Posterior cingulate gyrus (tissue), 11 donors: ENCODE measurements at places on chromosomes 4 and X.
A peak's percentile ranks its signal among the peaks of the same experiment; 100 is the strongest.

GRCh38 chrX:40108162-40108958 lies 10.6 kb upstream of the BCOR start:
- peak; percentile 87 for DNase-seq

DNA sequence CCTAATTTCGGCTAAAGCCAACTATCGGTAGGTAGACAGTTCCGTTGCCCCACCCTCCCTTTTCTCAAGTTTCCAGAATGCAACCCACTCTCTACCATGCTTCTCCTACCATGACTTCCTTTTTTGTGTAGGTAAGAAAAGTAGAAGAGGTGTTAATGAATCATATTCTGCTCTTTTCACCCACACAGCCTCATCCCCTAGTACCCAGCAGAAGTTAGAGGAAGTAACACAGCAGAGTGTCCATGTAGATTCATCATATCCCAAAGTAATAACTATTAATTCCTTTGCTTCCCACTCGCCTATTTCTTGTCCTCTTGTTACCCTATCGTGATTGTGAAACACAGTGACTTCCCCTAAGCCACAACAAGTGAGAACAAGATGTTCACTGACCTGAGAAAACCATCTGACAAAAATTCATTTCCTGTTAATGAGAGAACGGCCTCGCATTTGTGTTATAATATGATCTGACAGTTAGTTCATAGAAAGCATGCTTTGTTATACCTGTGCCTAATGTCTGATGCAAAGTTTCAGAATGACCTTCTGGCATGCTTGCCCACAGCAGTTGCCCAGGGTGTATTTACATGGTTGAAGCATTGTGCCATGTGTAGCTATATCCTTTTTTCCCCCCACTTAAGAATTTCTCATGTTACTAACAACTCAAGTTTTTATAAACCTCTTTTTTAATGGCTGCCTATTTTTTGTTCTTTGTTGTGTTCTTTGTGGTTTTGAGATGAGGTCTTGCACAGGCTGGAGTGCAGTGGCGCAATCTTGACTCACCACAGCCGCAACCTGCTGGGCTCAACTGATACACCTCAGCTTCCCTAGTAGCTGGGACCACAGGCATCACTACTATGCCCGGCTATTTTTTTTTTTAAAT lies 185.6 kb downstream of the RAP1GDS1 start:
- DNase-seq, result no peak

GRCh38 chr4:30395902-30396301 lies 324.3 kb upstream of the PCDH7 start:
- no peak for DNase-seq

GRCh38 chr4:8662776-8663175 lies 70.2 kb downstream of the CPZ start:
- no peak for DNase-seq

DNA sequence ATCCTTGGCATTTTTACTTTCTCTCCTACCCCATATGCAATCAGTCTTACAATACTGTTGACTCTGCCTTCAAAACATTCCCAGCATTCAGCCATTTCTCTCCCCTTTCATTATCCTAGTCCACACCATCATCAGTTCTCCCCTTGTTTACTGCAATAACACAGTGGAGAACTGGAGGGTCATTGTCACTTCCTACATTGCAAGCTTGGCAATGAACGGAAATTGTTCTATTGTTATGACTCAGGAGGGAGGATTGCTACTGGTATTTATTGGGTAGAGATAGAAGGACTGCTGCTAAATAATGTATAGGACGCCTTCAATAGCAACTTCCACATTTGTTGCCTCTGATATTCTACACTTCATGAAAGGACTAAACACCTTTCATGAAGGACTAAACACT lies 231.8 kb downstream of the BANK1 start:
- no peak for DNase-seq
